ENCODE measurements at places on chromosomes 5 and 9.

- no peak for DNase-seq
These were observed 213.6 kb downstream of the PAX5 start for GRCh38 chr9:36820392-36820861.

- DNase-seq = no peak
These were observed 277.6 kb upstream of the TNC start for GRCh38 chr9:115395511-115396021.

DNA sequence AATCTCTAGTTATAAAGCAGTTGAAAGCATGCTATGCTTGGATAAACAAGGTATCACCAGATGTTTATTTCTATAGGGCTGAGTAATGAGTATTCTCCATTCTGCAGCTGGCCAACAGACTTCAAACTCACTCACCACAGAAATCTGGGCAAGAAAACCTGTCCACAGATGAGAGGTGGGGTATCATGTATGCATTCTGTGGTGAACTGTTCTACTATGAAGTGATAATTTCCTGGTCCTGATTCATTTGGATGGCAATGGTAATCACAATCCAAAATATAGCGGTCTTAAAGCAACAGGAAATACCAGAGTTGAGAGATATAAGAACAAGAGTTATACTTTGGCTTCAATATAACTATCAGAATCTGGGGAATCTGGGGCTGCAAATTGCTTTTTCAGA lies 65.9 kb upstream of the EFNA5 start:
- DNase-seq = no peak

DNA sequence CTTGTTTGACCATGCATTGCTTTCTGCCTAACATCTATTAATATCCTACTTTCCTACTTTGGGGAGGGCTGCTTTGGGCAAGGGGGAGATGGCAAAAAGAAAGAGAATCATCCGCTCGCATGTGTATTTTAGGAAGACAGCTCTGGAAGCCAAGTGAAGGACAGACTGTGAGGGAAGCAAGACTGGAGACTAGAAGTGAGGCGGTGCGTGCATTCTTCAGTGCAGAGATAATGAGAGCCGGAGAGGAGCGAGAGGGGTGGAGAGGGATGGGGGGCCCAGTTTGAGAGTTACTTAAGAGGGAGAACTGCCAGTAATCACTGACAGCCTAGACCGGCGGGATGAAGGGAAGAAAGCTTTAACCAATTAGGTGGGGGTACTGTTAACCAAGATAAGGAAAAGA lies 151.7 kb upstream of the RAPGEF1 start:
- no peak for DNase-seq

DNA sequence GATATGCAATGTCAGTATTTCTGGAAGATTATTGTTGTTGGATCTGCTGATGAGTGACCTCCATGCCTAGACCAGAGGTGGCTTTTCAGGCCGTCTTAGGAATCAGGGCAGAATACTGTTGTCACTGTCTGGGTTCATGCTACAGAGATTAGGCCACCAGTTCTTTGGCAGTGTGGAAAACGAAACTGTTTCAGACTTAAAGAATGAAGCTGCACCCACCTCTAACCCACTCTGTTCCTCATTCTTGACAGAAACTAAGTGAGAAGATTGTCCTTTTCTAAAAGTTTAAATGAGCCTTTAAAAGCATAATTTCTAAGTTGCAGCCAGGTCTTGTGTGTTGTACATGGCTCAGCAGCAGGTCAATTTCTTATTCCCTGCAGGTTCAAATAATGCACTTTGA lies 444.3 kb downstream of the ENC1 start:
- DNase-seq = no peak

- DNase-seq = no peak
These were observed 94.4 kb upstream of the IL6ST start for GRCh38 chr5:56088967-56089829.

GRCh38 chr9:1236061-1236460 lies 185.9 kb downstream of the DMRT2 start:
- no peak for DNase-seq

GRCh38 chr5:138466125-138466899 lies 1.0 kb downstream of the EGR1 start:
- no peak for DNase-seq

DNA sequence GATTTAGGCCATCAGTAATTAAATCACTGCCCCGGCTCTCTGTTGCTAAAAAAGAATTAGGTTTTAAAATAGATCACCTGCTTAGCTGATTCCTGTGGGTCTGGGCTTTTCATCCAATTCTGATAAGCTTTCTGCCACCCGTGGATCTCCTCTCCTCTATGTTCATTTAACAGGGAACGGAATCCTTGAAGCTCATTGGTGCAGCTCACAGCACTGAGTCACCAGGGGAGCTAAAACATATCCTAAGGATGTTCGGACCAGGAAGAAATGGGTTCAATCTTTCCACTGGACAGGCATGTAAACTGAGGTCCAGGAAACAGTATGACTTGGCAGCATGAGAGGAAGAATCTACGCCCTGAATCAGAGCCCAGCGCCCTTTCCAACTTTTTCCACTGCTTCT lies 267.1 kb upstream of the GRIA1 start:
- DNase-seq = no peak

- DNase-seq = no peak
These were observed 69.1 kb downstream of the ZNF366 start for GRCh38 chr5:72438141-72438540.

DNA sequence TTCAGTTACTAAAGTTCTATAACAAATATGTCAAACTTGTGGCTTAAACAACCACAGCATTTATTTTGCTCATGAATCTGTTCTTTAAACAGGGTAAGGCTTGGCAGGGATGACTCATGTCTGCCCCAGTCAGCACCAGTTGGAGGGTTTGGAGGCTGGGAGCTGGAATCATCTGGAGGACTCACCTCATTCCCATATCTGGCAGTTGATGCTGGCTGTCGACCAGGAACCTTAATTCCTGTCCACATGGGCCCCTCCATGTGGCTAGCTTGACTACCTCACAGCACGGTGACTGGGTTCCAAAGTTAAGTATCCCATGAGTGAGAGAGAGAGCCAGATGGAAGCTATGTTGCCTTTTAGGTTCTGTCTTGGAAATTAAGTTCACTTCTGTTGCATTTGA lies 13.8 kb upstream of the CCL28 start:
- no peak for DNase-seq

DNA sequence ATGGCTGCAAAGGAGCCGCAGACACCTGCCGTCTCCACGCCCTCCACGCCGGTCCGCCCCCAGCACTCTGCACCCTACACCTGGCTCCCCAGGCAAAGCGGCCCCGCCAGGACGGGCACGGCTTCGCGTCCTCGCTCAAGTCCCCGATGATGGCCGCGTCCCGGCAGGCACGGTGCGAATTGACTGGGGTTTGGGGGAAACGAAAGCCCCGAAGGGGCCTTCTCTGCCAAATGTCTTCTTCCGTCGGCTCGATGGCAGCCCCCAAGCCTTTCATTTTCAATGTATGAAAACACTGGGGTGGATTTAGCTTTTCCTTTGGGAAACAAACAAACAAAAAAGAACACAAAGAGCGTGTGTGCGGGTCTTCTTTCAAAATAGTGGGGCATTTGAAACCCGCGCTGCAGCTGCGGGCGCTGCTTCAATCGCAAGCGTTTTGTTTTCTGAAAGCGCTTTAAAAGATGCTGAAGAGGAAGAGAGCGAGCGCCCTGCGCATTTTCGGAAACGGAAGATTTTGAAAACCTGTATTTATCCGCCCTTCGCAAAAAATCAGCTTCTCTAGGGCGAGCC lies 160.0 kb downstream of the RMI1 start:
- DNase-seq = no peak

DNA sequence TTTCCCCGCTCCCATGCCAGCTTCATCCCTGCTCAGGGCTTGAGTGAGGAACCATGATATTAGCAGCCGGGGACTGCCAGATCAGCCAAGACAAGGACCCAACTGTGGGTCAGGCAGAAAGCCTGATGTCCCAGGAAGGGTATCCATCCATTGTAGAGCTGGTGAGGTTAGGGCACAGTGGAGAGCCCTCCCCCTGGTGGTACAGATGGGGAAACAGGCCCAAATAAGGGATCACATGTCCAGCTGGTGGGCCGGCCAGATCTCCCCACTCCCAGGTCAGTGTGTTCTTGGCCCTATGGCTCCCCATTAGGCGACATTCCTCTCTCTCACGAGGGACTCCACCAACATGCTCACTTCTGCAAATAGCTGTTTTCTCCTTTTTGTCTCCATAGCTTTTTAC lies 9.0 kb downstream of the CDX1 start:
- DNase-seq = no peak

DNA sequence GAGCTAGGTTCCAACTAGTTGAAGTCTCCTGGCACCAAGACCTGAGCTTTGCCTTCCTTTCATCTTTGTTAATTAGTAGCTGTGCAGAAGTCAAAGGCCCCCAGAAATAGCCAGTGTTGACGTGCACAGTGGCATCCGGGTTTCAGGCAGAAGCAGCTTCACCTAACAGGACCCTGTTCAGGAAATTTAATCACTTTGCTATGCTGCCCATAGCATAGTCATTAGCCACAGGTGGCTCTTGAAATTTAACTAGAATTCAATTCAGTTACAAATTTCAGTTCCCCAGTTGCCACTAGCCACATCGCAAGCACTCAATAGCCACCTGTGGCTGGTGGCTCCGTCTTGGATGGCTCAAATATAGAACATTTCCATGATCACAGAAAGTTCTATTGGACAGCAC lies 179.1 kb downstream of the GOLPH3 start:
- no peak for DNase-seq

DNA sequence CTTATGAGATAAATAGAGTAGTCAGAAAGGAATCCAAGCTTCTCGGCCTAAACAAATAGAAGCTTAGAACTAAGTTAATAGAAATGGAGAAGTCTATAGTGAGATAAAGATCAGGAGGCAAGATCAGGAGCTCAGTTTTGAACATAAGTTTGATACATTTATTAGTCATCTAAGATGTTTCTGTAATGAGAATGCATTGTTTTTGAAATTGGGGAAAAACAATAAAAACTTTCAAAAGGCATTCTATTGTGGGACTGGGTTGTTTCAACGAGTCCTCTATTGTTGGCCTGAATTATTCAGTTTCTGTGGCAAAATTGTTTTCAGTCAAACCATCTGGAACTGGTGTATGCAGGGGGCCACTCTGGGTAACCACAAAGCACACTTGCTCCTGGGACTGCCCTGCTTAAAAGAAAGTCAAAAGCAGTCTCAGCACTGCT lies 181.0 kb upstream of the CLINT1 start:
- DNase-seq = no peak

DNA sequence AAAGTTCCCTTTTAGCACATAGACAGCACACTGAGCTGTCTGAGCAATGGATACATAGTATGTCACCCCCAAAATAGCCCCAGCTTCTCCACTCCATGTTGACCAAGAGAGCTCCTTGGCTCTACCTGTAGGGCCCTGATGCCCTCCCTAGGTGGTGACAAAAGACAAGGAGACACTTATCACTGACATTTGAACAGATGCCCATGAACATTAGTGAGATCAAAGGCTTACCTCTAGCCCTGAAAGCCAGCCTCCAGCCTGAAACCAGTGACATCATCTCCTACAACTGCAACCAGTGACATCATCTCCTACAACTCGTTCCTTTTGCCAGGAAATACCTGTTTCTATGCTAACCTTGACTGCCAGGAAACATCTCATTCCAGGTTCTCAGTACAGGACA lies 122.7 kb downstream of the FSTL4 start:
- no peak for DNase-seq

DNA sequence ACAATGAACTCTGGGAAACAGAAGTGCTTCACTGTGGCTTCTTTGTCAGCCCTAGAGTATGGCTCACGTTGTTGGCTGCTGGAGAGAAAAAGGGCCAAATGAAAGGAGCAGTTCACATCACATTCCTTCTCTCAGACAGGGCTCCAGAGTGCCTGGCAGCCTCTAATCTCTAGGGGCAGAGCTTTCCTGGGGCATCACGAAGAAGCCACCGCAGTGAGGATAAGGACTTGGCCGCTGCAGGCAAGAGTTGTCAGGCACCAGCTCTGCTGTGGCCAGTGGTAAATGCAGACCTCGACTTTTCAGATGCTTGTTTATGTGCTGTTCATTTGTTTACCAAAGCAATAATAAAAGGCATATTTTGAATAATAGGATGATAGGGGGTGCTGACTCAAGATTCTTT lies 227.2 kb downstream of the ICE1 start:
- DNase-seq = no peak

DNA sequence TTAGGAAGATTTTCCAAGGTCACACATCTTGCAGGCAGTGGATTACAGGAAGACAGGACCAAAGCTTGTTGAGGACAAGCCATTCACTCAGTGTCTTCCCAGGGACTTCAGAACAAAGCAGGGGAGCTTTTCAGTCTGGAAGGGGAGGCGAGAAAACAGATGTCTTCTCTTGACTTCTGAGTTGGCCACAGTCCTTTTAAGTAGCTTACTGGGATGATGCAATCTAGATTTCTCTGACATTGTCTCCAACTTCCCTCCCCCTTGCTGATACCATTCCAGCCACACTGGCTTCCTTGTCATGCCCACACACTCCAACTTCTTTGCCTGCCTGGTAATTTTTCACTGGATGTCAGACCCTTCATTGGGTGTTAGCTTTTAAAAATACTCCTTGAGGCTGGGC lies 174.2 kb upstream of the TBC1D2 start:
- DNase-seq = no peak

GRCh38 chr5:66912787-66913186 lies 283.8 kb downstream of the CD180 start:
- no peak for DNase-seq

DNA sequence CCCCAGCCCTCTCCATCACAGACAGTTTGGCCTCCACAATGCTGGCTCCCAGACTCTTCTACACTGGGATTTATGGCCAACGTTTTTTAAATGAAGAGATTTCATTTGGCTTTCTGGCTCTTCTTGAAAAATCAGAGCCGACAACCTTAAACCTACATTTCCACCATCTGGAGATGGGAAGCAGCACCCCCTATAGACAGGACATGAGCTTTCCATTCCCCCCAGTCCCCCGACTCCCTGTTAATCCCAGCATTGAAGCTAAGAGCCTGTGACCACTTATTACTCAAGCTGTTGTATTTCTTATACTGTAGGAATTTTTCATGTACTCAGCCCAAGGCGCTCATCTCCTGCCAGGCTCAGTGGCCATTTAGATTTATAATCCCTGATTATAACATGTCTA lies 34.0 kb upstream of the AFAP1L1 start:
- DNase-seq = no peak

DNA sequence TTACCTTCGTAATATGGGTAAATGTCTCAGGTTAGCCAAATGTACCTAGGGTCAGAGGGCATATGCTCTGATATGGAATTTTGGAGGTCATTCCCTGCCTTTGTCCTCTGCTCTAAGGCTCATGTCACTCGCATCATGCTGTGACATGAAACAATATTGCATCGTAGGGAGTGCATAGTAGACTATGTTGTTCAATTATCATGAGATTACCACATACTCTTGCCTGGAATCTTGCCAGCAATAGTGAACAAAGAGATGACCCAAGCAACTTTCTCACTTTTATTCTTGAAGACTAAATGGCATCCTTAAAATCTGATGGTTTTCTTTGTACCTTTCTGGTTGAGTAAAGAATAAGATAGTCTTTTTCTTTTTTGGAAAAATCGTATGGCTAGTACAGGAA lies 27.6 kb downstream of the ZNF462 start:
- DNase-seq = no peak

- DNase-seq = no peak
These were observed 426.8 kb downstream of the MAN2A1 start for GRCh38 chr5:110116539-110116938.

Data from activated T-helper 1 cell treated with anti-CD3 and anti-CD28 coated beads, Interleukin-2, amount 50 U/mL, for 16 hours (primary cell).